ENCODE measurements at places on chromosomes 2 and 18. TPM values are rescaled to one million over a fixed set of nuclear protein-coding genes. Genes with fewer than 3 reads are reported as not detected.

The CEP192 gene
- 46.8 TPM for total RNA-seq

The RABL2A gene
- 24.0 TPM for total RNA-seq

The NOL4 gene
- total RNA-seq: not detected

The DYNAP gene
- not detected for total RNA-seq

The TTL gene
- 35.9 TPM for total RNA-seq

The SULT1C3 gene
- not detected for total RNA-seq

The ERFE gene
- total RNA-seq: not detected

The PLB1 gene
- total RNA-seq: 0.98 TPM
